Renal cortex interstitium (tissue), 15 donors: ENCODE measurements at places on chromosomes 6 and 20. TPM values are rescaled to one million over a fixed set of nuclear protein-coding genes. Genes with fewer than 3 reads are reported as not detected.

DNA sequence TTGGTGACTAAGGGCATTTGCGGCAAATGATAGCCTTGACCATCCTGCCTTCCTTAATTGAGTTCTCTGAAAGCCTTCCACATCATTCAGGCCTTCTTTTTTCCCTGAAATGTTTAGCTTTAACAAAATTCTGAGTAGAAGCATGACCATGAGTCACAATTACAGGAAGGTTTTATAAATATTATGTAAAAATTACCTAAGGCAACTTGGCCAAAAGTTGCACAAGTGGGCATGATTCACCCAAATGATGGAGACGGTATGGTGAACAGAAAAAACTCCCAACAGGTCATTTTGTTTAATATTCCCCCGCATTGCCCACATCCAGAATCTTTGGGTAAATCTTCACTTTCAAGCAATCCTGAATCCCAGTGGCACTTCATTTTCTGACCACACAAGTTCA, 37.0 kb downstream of the MC3R start:
- no peak for DNase-seq

DNA sequence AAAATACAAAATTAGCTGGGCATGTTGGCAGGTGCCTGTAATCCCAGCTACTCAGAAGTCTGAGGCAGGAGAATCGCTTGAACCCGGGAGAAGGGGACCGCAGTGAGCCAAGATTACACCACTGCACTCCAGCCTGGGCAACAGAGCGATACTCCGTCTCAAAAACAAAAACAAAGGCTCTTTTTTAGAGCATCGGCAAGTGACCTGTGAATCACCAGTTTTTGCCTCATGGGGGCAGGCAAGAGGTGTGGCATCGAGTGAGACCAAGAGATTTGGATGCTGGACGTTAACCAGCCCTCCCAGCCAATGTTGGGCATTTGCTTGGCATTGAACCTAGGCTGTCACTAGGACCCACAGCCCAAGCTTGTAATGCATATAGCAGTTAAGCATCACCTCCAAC, 14.6 kb upstream of the CDK5RAP1 start:
- DNase-seq, result no peak

- no peak for DNase-seq
These were observed 6.3 kb upstream of the CDSN start for GRCh38 chr6:31126396-31127175.

- DNase-seq, result no peak
These were observed 66.1 kb downstream of the HMGCLL1 start for GRCh38 chr6:55512904-55513303.

DNA sequence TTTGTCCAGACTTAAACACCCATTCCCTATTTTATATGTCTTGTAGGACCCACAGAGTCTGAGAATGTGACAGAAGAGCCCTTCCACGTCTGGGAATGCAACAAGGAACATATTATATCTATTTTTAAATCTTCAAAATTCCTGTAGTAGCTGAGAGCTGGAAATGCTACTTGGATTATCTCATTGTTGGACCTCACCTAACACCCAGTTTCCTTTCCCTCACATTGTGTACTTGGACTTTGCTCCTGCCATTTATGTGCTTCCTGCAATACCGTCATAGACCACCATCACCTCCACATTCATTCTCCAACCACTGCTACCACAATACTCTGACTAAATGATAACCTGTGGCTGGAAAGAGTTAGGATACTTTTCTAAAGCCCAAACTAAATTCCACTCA, 335.4 kb downstream of the COL12A1 start:
- DNase-seq, result no peak

Gene ADGB
- polyA plus RNA-seq, result 0.24 TPM

- DNase-seq, result no peak
These were observed 32.3 kb upstream of the ZFAND3 start for GRCh38 chr6:37787216-37787615.

DNA sequence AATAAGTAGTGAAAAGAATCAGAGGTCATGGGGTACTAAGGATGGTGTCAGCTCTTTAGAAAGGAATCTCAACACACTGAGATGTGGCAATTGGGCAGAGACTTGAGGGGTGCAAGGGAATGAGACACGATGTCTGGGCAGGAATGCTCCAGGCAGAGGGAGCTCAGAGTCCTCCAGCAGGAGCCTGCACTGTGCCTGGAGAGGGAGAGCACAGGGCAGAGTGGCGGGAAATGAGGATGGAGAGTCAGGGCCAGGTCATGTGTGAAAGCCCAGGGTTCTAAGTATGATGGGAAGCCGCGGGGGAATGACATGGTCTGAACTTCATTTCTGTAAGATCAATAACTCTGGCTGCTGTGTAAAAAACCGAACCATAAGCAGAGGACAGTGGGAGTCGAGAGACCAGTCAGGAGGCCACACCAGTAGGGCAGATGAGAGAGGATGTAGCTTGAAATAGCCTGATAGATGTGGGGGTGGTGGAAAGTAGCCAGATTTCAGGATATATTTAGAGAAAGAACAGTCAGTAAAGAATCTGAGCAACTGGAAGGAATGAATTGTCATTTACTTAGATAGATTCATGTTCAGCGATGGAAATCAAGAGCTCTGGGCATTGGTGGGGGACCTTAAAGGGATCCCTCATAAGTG, 133.4 kb upstream of the DTNBP1 start:
- DNase-seq, result no peak

Gene NRSN1
- 0.34 TPM for polyA plus RNA-seq

DNA sequence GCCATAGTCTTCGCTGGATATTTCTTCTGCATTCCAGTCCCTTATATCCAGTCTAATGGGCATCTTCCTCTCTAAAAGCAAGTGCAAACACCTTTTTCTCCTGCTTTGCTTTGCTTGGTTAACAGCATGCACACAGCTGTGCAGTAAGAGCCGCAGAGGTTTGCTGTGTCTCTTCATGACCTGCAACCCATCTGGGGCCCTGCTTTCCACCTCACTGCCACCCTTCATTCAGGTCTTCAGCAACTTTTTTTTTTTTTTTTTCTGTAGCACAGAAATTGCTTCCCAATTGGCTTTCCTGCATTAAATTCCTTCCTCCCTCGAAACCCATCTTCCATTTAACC, 14.4 kb downstream of the NEDD9 start:
- no peak for DNase-seq

- DNase-seq, result no peak
These were observed 162.7 kb downstream of the RALGAPA2 start for GRCh38 chr20:20549704-20550103.

Gene ANKEF1
- polyA plus RNA-seq, result 10.2 TPM

DNA sequence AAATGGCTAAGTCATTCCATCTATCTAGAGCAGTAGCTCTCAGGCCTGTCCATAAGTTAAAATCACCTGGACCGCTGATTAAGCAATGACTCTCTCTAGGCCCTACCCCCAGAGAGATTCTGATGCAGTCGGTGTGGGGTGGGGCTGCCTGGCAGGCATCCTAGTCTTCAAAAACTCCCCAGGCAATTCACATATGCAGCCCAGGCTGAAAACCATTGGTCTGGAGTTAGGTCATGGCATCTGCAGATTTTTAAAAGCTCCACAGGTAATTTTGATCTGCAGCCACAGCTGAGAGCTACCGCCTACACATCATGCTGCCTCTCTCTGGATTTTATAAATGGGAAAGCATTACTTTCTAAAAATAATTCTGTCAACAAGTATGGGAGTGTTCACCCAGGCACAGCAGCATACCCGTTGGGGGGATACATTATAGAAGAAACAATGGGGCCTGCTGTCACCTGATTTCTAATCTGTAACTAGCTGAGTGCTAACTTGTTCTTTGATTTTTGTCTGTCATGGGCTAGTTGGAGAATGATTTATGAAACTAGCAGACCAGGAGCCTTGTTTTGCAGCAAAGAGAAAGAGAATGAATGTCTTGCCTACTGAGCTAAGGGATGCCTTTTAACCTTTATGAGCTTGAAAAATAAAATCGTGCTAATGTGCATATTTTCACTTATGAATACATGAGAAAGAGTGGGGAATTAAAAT, 44.1 kb upstream of the ATXN1 start:
- DNase-seq, result no peak

DNA sequence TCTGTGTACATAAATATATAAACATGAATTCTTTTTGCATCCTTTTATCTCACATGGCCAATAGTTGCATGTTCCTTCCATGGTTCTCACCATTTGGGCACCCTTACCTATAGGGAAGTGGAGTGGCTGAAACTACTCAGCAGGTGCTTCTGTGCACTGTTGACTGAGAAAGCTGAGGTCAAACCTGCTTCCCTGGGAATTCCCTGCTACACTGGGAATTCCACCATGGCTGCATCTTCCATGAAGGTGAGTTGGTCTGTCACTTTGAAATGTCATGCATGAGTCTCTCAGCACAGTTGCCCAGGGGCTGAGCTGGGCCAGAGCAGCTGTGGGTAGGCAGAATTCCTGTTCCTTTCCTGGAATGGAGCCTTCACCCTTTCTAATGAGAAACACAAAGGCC, 193.8 kb upstream of the PRSS16 start:
- no peak for DNase-seq

DNA sequence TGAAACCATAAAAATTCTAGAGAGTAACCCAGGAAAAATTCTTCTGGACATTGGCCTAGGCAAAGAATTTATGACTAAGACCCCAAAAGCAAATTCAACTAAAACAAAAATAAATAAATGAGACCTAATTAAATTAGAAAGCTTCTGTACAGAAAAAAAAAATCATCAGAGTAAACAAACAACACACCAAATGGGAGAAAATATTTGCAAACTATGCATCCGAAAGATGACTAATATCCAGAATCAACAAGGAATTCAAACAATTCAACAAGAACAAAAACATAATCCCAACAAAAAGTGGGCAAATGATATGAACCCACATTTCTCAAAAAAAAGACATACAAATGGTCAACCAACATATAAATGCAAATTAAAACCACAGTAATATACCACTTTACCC, 242.6 kb upstream of the CDYL start:
- no peak for DNase-seq

Gene NMBR
- polyA plus RNA-seq, result 0.14 TPM

GRCh38 chr6:160034036-160034930, 65.4 kb downstream of the IGF2R start:
- DNase-seq, result no peak

Gene DEFB132
- not detected for polyA plus RNA-seq

GRCh38 chr6:136969930-136970329, 47.8 kb downstream of the SLC35D3 start:
- no peak for DNase-seq

Gene C20orf202
- polyA plus RNA-seq, result 0.44 TPM

Gene ZNF512B
- 33.5 TPM for polyA plus RNA-seq

Gene C20orf144
- polyA plus RNA-seq, result 0.25 TPM

DNA sequence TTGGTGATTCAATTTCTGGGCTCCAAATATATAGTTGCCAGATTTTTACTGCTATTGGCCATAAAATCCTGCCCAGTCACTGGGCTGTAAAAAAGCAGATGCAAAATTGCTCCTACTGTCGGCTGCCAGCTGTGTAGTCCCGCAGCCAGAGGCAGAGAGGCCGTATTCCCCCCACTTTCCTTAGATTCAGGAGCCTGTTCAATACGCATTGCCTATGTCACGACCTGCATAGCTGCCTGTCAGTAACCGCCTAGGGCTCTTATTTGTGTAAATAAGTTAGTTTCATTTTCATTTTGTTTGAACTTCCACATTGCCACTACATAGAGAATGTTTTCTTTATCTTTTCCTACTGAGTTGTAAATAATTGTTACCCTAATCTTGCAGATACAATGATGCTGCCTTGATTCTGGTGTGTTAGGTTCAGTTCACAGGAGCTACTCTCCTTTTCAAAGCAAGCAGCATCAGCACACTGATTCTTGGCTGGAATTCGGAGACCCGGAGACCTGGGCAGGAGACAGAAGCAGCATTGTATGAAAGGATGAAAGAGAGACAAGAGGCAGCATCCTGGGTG, 46.0 kb upstream of the UST start:
- no peak for DNase-seq

Gene FERMT1
- 5.2 TPM for polyA plus RNA-seq

DNA sequence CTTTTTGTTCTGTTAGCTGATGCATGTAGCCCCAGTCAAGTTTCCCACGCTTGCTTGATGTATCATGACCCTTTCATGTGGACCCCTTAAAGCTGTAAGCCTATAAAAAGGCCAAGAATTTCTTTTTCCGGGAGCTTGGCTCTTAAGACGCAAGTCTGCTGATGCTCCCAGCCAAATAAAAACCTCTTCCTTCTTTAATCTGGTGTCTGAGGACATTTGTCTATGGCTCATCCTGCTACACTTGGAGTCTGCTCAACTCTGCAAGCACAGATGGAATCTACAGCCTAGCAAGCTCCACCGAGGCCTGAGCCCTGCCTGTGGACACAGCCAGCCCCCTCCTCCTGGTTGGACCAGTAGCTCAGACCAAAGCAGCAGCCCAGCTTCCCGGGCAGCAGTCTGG, 3.4 kb downstream of the CST2 start:
- DNase-seq, result no peak

Gene PTPRT
- polyA plus RNA-seq, result 0.78 TPM

DNA sequence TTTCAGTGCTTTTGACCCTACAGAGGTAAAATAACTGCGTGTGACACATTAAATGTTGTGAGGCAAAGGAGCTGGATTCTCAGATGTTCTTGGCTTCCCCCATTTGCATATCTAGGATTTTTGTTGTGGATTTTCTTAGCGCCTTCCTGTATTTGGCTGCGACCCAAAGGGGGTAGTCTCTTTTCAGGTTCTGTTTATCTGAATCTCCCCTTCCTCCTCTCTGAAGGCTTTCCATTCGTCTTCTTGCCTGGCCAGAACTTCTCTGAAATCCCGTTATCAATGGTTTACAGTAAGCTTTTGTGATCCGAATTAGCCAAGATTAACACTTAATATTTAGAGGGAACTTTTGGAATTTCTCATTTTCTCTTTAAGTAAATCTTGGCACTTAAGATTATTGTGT, 60.8 kb downstream of the ADGRB3 start:
- no peak for DNase-seq

GRCh38 chr6:131950767-131951575, at the start of gene CCN2:
Gene CCN2 (minus strand): TSS chr6:131951372. CDS start chr6:131951172, 200 bp downstream.
- peak; percentile 79 for DNase-seq

Gene FITM2
- 7.4 TPM for polyA plus RNA-seq

- no peak for DNase-seq
These were observed 71.2 kb downstream of the ASXL1 start for GRCh38 chr20:32429343-32429742.

DNA sequence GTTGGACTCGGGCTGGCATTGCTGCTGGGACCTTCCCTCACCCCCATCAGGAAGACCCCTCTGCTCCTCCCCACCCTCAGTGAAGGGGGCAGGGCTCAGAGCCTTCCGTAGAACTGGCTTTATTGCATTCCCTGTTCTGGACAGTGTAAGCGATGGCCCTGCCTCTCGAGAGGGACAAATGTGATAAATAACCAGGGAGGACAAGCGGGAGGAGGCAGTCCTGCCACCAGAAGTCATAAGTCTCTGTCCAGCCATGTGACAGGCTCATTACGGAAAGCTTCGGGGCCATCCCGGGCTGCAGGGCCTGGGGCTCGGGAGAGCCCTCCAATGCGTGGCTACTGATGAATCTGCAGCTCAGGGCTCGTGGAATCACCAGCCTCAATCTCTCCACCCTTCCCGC, 58.5 kb upstream of the MDGA1 start:
- DNase-seq, result no peak
